ENCODE measurements at places on chromosomes 3 and 15.

DNA sequence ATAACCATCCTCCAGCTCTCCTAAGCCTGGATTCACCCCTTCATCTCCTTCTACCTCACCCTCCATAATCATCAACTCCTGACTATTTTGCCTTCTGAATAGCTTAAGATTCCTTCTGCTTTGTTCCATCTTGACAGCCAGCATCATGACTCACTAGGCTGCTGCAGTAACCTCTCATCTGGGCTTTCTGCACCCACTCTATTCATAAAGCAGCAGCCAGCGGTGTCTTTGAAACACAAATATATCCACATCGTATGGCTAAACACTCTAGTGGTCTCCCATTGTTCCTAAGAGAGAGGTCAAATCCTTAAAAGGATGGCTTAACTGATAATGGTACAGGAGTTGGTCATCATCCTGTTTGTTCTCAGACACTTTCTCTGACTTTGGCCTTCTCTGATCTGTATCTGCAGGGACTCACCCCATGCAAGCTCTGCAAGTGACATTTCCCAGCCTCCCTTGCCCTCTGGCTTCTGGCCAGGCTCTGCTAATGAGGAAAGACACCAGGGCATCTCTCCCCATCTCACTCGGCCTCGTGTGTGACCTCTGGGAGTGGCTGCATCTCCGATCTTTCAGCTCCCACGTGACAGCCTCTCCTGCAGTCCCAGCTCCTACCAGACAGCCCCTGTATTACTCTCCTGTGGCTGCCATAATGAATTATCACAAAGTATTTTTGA, 6.2 kb downstream of the GRK7 start:
- no peak for DNase-seq

DNA sequence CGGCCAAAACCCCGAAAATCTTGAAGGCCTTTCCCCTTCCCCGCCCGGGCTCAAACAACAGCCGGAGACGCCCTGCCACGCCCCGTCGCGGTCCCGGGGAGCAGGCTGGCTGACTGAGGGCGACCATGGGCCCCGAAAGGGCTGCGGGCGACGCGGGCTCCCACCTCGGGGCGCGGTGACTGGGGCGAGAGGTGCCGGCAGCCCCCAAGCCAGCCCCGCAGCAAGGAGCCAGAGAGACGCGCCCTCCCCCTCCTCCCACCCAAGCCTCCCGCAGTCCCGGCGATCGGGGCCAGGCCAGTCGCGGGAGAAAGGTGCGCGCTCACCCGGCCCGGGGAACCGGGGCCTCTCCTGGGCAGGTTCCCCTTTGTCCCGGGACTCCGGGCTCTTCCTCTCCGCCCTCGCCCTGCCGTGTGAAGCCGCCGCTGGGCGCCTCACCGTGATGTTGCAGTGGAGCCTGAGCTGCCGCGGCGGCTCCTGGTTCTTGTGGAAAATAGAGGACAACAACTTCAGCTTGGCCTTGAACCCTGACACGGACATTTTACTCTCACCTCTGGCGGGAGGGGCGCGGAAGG, 30.6 kb upstream of the ZSCAN2 start:
- peak; percentile 65 for DNase-seq

- peak; percentile 72 for DNase-seq
Observed at GRCh38 chr3:161305095-161305991, 66.0 kb downstream of the SPTSSB start.

GRCh38 chr3:161510510-161511260, 14.1 kb downstream of the OTOL1 start:
- DNase-seq, result no peak

- DNase-seq, result no peak
Observed at GRCh38 chr3:39784922-39785321, 24.5 kb upstream of the MYRIP start.

DNA sequence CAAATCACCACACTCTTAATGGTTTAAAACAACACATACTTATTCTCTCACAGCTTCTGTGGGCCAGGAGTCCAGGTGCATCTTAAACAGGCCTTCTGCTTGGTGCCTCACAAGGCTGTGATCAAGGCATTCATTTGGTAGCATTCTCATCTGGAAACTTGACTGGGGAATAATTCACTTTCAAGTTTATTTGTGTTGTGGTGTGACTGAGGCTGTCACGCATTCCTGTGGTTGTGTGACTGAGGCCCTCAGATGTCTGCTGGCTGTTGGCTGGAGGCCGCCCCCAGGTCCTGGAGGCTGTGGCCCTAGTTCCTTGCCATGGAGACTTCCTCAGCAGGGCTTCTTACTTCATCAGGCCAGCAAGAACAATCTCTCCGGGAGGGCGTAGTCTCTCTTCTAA, 16.9 kb upstream of the FAM3D start:
- peak; percentile 46 for DNase-seq

- DNase-seq, result no peak
Observed at GRCh38 chr15:42065033-42065432, 29.3 kb downstream of the PLA2G4D start.

DNA sequence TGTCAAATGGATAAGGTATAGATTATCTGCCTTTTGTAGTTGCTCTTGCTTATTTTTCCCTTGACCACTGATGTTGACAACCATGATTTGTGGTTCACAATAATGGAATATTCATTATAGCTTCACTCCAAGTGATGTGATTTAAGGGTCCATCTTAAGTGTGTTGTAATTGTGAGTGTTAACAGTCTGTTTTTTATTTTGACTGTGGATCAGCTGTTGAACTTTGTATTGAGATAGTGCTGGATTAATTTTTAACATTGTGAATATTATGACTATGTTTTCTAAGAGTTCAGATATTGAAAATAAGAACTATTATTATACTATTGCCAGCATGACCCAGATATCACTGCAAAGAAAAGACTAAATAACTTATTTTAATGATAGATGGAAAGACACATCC, 8.6 kb upstream of the GASK1A start:
- DNase-seq, result no peak

- DNase-seq, result peak; percentile 56
Observed at GRCh38 chr3:194485468-194485880, 1.3 kb downstream of the ATP13A3 start.

GRCh38 chr15:25891081-25891480, 28.0 kb upstream of the ATP10A start:
- DNase-seq, result peak; percentile 40

- DNase-seq, result no peak
Observed at GRCh38 chr3:95673215-95673614, 1141.2 kb upstream of the EPHA6 start.

All from suppressor macrophage treated with lipopolysaccharide for 4 hours (primary cell).